ENCODE measurements at places on chromosomes 5 and 9.

- DNase-seq: no peak
These were observed 97.4 kb downstream of the FAM114A2 start for GRCh38 chr5:153941265-153941664.

DNA sequence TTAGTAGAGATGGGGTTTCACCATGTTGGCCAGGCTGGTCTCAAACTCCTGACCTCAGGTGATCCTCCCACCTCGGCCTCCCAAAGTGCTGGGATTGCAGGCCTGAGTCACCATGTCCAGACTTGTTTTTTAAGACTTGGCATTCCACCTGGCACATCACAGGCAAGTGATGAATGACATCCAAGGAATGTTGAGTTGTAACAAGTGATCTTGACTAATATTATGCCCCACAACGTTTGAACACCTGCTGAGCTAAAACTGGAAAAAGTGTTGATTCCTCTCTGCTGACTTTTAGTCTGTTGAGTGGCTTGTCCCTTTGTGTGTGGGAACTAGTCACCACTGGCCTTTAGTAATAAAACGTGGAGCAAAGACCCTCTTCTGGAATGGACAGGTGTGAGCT lies 54.6 kb downstream of the SUB1 start:
- DNase-seq: no peak

DNA sequence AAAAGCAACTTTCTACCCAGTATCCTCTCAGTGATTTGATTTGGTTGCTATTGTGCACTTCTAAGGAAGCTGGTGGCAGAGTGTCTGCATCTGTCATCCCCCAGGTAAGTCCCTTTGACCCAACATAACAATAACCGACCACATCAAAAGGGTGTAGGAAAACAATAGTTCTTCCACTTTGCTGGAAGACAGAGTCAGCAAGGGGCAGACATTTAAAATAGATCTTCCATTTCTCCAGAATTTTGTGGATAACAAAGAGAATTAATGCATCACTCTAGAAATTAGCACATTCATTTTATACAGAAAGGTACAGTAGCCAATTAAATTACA lies 177.5 kb downstream of the EBF1 start:
- DNase-seq: no peak

- no peak for DNase-seq
These were observed 42.6 kb upstream of the SPATA31D4 start for GRCh38 chr9:81885602-81886001.

DNA sequence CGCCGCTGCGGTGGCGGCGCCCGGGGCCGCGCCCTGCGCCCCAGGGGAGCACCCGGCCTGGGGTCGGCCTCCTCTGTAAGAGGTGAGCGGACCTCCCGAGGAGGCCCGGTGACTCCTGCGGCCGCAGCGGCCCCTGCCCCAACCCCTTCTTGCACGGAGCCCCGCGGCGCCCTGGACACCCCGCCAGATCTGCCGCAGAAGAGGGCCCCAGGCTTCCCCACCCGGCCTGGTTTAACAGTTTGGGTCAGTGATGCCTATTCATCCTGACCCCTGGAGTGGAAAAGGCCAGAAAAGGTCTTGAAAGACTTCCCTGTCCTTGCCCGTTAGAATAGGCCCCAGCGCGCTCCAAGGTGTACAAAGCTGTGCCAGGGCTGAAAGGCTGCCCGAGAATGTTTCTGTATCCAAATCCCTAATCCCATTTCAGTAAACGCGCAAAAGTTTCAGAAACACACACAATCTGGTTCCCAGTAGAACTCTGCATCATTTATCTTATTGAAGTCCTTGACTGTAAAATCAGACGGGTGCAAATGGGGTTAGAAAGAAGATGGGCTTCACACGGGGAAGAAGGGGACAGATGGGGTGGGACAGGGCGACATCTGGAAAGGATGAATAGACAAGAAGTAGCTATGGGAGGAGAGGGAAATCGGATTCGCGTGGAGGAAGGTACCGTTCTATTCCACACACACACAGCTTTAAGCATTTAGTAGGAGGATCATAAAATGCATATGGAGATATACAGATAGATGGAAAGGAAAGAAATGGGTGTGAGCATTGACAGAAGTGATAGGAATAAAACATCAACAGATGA lies 1.1 kb upstream of the SSBP2 start:
- no peak for DNase-seq

- no peak for DNase-seq
These were observed 25.4 kb downstream of the DMRT3 start for GRCh38 chr9:1001838-1002237.

- DNase-seq: no peak
These were observed 62.9 kb downstream of the SLC28A3 start for GRCh38 chr9:84277646-84278045.
